Uterus (tissue), 4 donors: ENCODE measurements at places on chromosomes 5 and 9. TPM values are rescaled to one million over a fixed set of nuclear protein-coding genes. Genes with fewer than 3 reads are reported as not detected.

The LECT2 gene
- not detected for total RNA-seq

The ZFYVE16 gene
- total RNA-seq = 13.3 TPM

- DNase-seq = no peak
Measured at GRCh38 chr9:100401042-100401441, 25.9 kb upstream of the MSANTD3 start.

The TLX3 gene
- not detected for total RNA-seq

The JAKMIP2 gene
- total RNA-seq = 3.9 TPM

- DNase-seq = no peak
Measured at GRCh38 chr9:14155237-14155636, 158.7 kb downstream of the NFIB start.

The OTP gene
- not detected for total RNA-seq

DNA sequence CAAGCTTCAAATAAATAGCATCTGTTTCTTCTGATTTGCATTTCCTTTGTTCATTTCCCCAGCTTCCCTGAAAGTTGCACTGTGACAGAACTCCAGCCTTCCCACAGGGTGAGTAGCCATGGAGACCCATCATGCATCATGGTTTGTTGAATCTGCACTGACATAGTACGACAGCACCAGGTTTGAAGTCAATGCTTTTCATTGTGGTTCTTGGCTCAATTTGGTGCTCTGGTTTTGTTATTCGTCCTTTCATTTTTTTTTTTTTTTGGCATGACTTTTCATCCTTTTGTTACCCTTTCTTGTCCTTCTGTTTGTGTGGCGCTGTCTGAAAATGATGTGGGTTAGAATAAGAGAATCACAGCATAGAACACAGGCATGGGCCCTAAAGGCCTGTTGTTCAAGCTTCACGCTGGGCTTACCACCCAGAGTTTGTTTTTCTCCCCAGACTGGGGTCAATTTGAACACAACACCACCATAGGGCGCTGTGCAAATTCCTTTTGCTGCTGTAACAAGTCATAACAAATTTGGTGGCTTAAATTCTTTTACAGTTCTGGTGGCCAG is 206.2 kb upstream of the CDH10 start:
- DNase-seq = no peak

GRCh38 chr5:143557061-143557818 is 153.8 kb upstream of the NR3C1 start:
- DNase-seq = no peak

The TNFSF8 gene
- total RNA-seq = 1.5 TPM

DNA sequence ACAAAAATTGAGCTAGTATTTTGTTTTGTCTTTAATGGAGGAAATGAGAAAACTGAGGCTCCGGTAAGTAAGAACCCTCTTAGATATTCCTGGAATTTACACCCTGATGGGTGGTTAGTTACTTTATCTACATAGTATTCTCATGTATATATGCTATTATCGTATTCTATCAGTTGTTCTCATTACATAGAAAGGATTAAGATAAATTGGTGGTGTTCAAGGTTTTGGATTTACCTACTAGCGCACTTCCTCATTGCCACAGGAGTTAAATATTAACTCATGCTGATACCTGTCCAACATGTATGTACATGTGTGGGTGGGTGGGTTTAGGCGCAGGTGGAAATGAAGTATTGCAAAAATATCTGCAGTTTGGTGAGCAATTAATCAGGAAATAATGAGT is 61.1 kb upstream of the IFNE start:
- DNase-seq = no peak

The SLC6A19 gene
- total RNA-seq = not detected

The C9orf50 gene
- total RNA-seq = not detected

DNA sequence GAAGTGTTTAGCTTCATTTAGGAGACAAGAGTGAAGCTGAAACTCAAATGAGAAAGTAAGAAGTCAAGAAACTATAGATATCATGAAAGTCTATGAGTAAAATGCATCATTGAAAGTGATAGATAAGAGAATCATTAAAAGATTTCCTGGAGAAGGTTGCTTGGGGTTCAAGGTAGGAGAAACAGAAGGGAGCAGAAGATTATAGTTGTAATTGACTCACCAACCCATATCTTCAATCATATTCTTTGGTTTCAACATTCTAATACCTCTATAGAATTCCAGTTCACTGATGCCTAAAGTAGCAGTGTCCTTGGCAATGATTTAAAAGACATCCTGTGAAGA is 365.7 kb upstream of the RIOK2 start:
- no peak for DNase-seq

DNA sequence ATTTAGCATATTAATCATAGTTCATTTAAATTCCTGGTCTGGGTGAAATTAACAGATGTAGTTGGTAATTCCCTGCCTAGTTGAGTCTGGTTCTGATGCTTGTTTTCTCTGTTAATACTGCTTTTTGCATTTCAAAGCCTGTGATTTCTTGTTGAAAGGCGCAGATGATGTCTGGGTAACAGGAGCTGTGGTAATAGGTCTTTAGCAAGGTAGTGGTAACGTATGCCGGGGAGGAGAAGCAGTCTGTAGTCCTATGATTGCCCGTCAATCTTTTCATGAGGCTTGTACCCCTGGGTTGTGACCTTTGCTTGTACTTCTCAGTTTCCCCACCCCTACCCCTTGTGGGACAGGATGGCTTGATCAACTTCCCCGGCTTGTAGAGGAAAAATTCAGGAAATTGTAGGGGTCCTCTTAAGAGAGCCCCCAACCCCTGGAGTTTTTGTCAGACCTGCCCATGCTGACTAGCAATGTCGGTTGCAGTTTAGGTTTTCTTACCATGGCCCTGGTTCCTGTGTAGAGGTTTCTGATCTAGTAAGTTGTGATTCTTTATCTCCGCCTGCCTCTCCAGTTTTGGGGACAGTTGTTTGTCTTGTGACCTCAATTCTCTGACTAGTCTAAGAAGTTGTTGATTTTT is 55.4 kb downstream of the SPIN1 start:
- DNase-seq = no peak

The MAML1 gene
- total RNA-seq = 19.7 TPM

GRCh38 chr9:27487128-27487640 is 36.9 kb upstream of the IFNK start:
- DNase-seq = no peak

- no peak for DNase-seq
Measured at GRCh38 chr5:172939071-172939470, 20.2 kb upstream of the RPL26L1 start.

DNA sequence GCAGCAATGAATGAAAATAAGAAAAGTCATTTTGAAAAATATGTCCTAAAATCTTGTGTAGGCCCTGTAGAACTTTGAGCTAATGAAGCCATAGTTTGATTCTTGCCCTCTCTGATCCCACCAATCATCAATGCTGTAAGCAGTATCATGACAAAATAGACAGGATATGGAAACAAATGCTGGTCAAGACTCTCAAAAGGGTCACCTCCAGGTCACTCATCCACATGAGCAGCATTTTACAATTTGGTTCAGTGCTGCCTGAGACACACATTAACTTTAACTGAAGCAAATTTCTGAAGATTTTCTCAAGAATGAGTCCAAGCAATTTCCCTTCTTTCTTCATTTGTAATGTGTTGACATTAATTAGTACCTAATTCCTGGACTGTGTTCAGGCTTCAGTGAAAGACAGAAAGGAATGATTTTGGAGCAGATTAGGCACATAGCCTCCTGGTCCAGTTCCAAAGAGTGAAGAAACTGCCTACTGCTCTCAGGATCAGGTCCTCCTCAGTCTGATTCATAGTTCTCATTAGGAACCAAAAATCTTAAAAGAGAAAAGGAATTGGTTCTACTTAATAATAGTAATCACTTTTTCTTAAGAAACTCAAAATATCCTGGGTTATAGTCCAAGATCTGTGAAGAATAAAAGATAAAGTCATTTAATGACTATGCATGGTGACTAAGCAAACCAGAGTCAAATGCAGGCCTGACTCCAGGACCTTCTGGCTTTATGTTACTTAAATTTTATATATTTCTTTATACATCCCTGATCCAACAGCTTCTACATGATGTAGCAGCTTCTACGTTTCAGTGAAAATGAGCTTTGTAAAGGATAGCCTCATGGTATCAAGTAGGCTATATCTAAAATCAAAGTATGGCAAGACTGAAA is 192.1 kb upstream of the RGMB start:
- no peak for DNase-seq

- no peak for DNase-seq
Measured at GRCh38 chr5:33299621-33300208, 141.1 kb upstream of the TARS1 start.

DNA sequence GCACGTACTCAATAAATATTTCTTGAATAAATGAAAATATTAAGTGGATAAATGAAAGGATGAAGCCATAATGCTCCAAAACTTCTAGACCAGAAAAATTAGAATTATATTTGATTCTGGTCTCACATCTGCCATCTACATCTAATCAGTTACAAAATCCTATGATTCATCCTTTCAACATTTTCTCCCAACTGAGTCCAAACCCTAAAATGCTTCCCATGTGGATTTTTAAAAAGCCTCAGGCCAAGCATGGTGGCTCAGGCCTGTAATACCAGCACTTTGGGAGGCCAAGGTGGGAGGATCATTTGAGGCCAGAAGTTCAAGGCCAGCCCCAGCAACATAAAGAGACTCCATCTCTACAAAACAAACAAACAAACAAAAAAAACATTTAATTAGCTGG is 31.6 kb upstream of the FST start:
- DNase-seq = no peak

- no peak for DNase-seq
Measured at GRCh38 chr5:151093476-151093889, 12.6 kb upstream of the TNIP1 start.

The UIMC1 gene
- total RNA-seq = 12.3 TPM

DNA sequence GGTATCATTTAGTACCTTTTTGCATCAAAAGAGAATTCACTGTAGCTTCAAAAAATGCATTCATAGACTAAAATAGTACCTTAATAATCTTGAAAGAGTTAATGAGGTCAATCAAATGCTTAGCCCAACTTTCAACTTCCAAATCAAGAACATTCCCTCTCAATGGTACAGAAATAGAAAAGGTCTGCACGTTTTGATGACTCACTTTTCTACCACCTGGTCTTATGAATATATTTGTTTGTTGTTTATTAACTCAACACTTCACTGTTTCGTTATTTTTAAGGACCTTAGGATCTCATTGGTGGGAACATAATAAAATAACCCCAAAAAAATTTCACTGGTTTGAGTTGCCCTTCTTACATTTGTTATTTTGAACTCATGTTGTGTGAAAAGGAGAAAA is 229.5 kb downstream of the MEF2C start:
- DNase-seq = no peak

- DNase-seq = no peak
Measured at GRCh38 chr5:74240783-74241750, 399.5 kb downstream of the ENC1 start.

DNA sequence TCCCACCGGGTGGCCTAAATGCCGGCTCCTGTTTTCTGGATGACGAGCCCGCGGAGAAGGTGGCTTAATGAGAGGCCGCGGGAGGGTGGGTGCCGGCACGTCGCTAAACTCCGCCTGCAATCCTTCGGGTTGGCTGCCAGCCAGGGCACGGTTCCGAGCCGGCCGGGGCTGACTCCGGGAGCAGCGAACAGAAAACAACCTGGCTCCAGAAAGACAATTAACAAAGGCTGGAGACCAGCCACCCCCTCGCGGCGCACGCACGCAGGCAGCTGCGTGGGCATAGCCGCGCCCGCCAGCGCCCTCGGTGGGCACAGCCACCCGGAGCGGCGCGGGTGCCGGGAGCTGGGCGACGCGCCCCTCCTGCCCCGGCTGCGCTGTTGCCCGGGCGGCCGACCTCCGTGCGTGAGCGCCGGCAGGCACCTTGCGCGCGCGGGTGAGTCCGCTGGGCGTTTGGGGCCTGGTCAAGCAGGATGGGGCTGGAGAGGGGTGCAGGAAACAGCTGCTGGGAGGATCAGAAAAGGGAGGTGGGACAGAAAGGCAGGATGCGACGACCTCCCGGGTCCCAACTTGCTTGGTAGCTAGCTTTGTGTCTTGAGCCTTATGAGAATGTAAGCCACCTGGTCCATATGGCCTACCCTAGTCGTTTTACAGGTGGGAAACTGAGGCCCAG is at the start of gene ARHGEF37:
Gene ARHGEF37, plus strand, starts transcription at position 307 of the 670 bp plus-strand sequence. CDS start 16,272 bp downstream, outside the sequence.
- peak; percentile 88 for DNase-seq

- no peak for DNase-seq
Measured at GRCh38 chr9:128163027-128163515, 3.0 kb downstream of the BBLN start.

The PCDHA11 gene
- 0.29 TPM for total RNA-seq

DNA sequence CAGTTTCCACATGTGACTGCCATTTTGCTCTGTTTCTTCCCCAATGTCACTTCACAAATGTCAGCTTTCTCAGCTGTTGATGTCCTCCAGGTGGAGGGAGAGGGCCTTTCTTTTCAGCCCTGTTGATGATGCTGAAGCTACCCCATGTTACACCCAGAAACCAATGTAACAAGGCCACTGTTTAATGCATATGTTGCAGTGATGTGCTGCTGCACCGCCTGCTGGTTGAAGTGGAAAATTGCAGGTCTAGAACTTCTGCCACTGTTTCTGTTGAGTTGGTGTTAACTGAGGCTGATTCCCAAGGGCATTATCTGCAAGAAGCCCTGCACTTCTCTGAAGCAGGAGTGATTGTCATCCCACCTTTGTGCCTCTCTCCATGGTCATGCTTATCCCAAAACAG is 428.4 kb downstream of the KDM4C start:
- DNase-seq = no peak

The SLC12A2 gene
- total RNA-seq = 22.3 TPM

The SHC3 gene
- 2.2 TPM for total RNA-seq

- DNase-seq = no peak
Measured at GRCh38 chr9:31185831-31186230, 1198.6 kb upstream of the ACO1 start.

DNA sequence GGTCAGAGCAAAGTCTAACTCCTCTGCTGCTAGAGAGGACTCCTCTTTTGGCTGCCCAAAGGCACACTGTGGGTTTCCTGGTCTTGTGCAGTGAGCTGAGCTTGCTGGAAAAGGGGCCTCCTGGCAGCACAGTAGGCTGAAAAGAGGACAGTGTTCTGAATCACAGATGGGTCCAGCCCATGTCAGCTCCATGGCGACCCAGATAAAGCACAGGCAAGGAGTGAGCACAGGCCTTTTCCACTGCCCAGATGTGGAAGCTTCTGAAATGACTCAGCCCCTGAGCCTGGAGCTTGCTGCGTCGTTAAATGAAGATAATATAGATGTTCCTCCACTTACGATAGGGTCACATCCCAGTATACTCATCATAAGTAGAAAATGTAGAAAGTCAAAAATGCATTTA is 8.1 kb downstream of the CCDC180 start:
- DNase-seq = no peak
